ENCODE measurements at places on chromosomes 11 and 22. TPM values are rescaled to one million over a fixed set of nuclear protein-coding genes. Genes with fewer than 3 reads are reported as not detected.

- H3K27me3 ChIP-seq: no peaks in the 10 kb centered on the region
- DNase-seq: no peak
- no peak overlapping the region for H3K27ac ChIP-seq
Measured at GRCh38 chr22:44286646-44287045, 26.1 kb downstream of the SHISAL1 start.

RIMBP3C gene
- total RNA-seq: 0.20 TPM

- H3K27ac ChIP-seq: no peak overlapping the region
- H3K4me3 ChIP-seq: no peak overlapping the region
- no peaks in the 10 kb centered on the region for H3K4me1 ChIP-seq
- no peaks in the 10 kb centered on the region for H3K36me3 ChIP-seq
- H3K27me3 ChIP-seq: peaks cover 6% of the 10 kb centered on the region
Measured at GRCh38 chr11:17021511-17021910, 7.3 kb upstream of the PLEKHA7 start.

DNA sequence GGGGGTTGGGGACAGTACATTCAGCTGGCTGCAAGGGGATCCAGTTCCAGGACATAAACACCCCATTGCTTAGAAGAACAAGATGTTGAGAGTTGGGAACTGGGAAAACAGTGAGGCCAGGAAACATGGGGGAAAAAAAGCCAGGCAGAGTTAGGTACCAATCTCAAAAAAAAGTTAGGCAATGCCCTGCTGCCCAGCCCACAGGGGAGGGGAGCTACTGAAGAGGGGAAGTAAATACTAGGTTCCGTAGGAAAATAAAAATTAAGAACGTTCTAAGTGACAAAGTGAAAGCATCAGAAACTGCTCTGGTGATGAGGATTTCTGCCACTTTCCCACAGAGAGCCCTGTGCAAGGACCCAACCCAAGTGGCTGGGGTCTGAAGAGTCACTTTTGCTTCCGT, 12.0 kb downstream of the SPTBN2 start:
- H3K27me3 ChIP-seq: peaks cover 20% of the 10 kb centered on the region
- no peak overlapping the region for H3K27ac ChIP-seq
- H3K36me3 ChIP-seq: no peaks in the 10 kb centered on the region
- DNase-seq: no peak
- no peaks in the 10 kb centered on the region for H3K4me1 ChIP-seq

- no peak overlapping the region for H3K4me3 ChIP-seq
- H3K27me3 ChIP-seq: peaks cover 5% of the 10 kb centered on the region
- H3K4me1 ChIP-seq: peaks cover 18% of the 10 kb centered on the region
Measured at GRCh38 chr22:48098243-48098920, 1335.9 kb downstream of the TBC1D22A start.

GRCh38 chr11:8757047-8757446, 74.5 kb downstream of the RPL27A start:
- no peaks in the 10 kb centered on the region for H3K36me3 ChIP-seq
- peaks cover 4% of the 10 kb centered on the region for H3K27me3 ChIP-seq
- H3K4me3 ChIP-seq: no peak overlapping the region
- H3K27ac ChIP-seq: no peak overlapping the region

FOLR1 gene
- not detected for total RNA-seq

GRCh38 chr22:44344407-44344806, 31.7 kb upstream of the SHISAL1 start:
- no peak overlapping the region for H3K27ac ChIP-seq
- H3K4me3 ChIP-seq: no peak overlapping the region
- H3K27me3 ChIP-seq: peaks cover 3% of the 10 kb centered on the region
- no peaks in the 10 kb centered on the region for H3K36me3 ChIP-seq
- H3K4me1 ChIP-seq: no peaks in the 10 kb centered on the region

TMEM151A gene
- not detected for total RNA-seq

DNA sequence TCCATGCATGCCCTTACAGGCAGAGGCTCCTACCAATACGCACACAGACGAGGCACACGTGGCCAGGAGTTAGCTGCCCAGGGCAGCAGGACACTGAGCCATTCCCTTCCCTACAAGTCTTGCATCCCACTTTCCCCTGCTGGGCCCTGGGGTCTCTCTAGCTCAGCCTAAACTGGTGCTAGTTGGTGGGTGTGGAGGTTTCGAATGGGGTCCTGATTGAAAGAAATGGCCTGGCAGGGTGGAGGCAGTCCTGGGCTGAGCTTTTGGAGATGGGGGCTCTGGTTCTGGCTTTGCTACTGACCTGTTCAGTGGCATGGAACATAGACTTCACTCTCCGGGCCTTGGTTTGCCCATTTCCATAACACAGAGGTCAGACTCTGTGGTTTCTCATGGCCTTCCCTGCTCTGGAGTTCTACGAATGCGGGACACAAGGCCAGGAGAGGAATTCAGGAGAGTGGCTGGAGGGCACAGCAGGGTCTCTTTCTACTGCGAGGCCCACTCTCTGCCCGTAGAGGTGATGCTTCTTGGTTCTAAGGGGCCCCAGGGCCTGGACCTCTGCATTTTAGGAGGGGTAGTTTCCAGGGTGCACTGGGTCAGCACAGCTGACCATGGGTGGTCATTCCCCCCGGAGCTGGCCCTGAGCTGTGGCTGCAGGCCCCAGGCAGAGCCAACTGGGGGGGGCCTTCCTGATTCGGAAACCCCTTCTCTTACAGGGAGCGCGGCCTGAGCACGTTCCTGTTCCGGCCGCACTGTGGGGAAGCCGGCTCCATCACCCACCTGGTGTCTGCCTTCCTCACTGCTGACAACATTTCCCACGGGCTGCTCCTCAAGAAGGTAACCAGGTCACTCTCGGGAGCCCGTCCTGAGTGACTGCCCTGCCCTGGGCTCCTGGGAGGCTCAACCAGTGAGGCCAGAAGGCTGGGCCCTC, 40.0 kb downstream of the RNF141 start:
- H3K27ac ChIP-seq: no peak overlapping the region
- peaks cover 19% of the 10 kb centered on the region for H3K36me3 ChIP-seq
- DNase-seq: no peak

DNA sequence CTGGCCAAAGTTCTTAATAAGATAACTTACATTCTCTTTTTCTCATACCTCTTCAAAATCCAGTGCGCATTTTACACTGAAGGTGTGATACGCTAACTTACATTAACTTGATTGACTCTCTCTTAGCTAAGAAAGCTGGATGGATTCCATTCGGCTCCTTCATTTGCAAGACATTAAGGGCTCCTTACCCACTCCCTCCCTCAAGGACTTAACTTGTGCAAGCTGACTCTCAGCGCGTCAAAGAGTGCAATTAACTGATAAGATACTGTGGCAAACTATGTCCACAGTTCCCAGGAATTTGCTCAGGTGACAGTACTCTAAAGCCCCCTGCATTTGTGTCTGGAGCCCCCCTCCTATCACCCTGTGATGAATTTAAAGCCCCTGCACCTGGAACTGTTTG, 6.4 kb upstream of the RFPL1 start:
- no peaks in the 10 kb centered on the region for H3K4me1 ChIP-seq
- no peak overlapping the region for H3K27ac ChIP-seq
- no peak overlapping the region for H3K4me3 ChIP-seq
- no peaks in the 10 kb centered on the region for H3K36me3 ChIP-seq
- DNase-seq: no peak

DNA sequence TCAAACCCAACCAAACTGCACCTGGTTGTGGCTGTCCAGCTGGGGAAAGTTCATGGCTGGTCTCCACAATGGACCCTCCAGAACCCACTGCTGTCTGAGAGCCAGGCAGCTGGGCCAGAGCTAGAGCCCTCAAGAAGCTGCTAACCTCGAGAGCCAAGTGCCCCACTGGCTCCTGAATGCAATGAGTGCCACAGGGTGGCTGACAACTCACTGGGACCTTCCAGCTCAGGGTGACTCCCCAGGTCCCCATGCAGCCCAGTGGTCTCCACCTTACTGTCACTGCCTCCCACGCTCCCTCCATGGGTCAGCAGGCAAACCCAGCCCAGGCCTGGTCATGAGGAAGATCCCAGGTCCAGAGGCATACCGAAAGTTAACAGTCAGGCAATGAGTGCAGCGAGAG, 8.0 kb upstream of the CHST1 start:
- H3K27ac ChIP-seq: no peak overlapping the region
- DNase-seq: no peak
- H3K4me1 ChIP-seq: no peaks in the 10 kb centered on the region
- H3K27me3 ChIP-seq: peaks cover 5% of the 10 kb centered on the region
- H3K36me3 ChIP-seq: no peaks in the 10 kb centered on the region

- no peaks in the 10 kb centered on the region for H3K36me3 ChIP-seq
- H3K4me1 ChIP-seq: no peaks in the 10 kb centered on the region
- H3K27me3 ChIP-seq: no peaks in the 10 kb centered on the region
- no peak overlapping the region for H3K4me3 ChIP-seq
- no peak overlapping the region for H3K27ac ChIP-seq
Measured at GRCh38 chr11:123799438-123799837, 6.7 kb downstream of the OR6M1 start.

HPX gene
- not detected for total RNA-seq
